ENCODE measurements at places on chromosomes 3 and 15. TPM values are rescaled to one million over a fixed set of nuclear protein-coding genes. Genes with fewer than 3 reads are reported as not detected.

PLCH1 gene
- total RNA-seq, result 0.33 TPM

CHDH gene
- total RNA-seq, result 0.10 TPM

FBXW12 gene
- not detected for total RNA-seq

A4GNT gene
- not detected for total RNA-seq

GLDN gene
- total RNA-seq, result not detected

SLC35G2 gene
- total RNA-seq, result 23.2 TPM

TBL1XR1 gene
- total RNA-seq, result 117 TPM

EBLN2 gene
- total RNA-seq, result 7.5 TPM

C3orf22 gene
- total RNA-seq, result not detected

DPPA2 gene
- total RNA-seq, result not detected

C3orf49 gene
- not detected for total RNA-seq

CCDC54 gene
- not detected for total RNA-seq

MNS1 gene
- 0.48 TPM for total RNA-seq

MESD gene
- 17.0 TPM for total RNA-seq

NDN gene
- 38.2 TPM for total RNA-seq

GRM7 gene
- total RNA-seq, result under 0.01 TPM
